ENCODE measurements at places on chromosomes 2 and 18.

DNA sequence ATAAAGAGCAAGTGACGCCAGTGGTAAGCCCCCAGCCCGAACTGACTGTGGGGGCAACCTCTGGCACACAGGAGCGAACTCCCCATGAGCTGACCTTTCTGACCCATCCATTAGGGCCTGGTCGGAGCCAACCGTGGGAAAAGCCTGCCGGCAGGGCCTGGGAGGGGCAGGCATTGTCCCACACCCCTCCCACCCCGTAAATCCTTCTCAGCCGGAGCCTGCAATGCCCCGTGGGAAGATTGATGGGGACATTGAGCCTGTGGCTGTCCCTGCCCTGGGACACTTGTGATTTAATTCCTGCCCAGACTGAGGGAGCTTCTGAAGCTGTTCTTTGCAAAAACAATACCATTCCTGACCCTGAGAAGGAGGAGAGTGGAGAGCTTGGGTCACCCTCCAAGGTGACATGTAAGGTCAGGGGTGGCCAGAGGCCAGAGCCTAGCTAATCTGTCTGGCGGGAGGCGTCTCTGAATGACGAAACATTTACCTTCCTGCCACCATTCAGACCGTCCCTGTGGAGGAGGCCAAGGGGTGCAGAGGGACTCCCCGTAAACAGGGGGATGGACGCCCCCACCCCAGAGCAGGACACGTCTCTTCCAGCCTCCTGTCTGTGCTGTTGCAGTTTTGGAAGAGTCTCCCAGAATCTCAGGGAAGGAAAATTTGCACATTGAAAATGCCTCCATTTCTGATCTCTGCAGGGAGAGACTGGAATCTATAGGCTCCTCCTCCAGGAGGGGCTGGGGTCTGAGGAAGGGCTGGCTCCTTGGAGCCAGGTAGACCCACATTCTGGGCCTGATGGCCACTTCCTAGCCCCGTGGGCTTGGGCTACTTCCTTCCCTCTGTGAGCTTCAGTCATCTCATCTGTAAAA is 51.2 kb upstream of the HS6ST1 start:
- DNase-seq, result no peak

DNA sequence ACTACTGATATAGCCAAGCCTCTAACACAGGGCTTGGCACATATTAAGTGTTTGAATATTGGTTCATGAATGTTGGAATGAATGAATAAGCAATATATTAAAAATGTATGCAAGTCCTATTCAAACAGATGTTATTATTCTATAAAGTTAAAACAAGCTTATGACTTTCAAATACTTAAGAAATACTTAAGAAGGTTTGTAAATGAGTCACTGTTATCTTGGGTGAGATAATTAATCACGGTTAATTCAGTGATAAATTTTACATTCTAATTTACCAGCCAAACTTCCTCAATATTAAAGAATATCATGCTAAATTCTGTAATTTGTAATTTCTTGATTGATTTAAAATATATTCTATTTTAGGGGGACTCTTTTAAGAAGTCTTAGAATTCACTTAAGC is 74.8 kb downstream of the RBMS1 start:
- DNase-seq, result no peak

DNA sequence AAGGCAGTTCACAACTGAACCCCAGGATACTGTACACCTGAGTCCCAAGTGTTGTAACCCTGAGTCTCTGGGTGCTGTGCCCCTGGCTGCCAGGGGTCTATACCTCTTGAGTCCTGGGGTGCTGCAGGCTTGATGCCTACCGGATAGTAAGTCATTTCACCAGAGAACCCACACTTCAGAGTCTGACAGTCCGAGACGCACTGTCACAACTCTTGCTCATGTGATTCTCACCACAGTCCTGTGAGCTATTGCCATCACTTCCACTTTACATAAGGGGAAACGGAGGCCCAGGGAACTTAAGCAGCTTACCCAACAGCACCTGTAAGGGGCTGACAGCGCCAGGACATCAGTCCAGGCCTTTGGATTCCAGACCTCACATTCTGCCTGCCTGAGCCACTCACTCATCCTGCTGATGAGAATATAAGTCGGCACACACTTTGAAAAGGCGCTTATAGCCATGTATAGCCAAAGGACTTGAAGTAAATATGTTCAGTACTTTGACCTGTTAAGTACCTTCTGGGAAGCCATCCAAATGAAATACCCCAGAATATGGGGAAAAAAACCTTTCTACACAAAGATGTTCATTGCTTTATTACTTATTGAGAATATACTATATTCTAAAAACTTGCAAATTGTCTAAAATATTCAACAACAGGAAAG is 180.7 kb upstream of the ID2 start:
- DNase-seq, result no peak

GRCh38 chr2:207103132-207103531 is 62.6 kb downstream of the KLF7 start:
- DNase-seq, result no peak

GRCh38 chr2:119679846-119680245 is 845 bp downstream of the TMEM177 start:
- no peak for DNase-seq

DNA sequence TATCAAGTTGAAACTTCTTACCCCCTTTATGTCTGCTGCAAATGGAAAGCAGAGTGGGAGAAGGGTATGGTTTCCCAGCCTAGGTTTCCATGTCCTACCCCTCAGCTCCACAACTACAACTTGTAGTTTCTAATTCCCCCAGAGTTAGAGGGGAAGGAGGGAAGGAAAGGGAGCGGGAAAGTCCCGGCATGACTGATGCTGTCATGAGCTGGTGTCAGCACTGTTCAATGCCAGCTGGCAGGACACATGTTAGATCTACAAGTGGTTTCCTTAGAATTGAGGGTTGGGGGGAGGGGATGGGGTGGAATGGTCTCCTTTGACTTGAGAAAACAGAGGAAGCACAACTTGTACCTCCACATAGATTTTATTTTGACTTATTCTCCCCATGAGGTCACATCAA is 194.0 kb downstream of the MBD2 start:
- DNase-seq, result no peak

- DNase-seq, result no peak
Observed at GRCh38 chr2:219457784-219458369, 23.2 kb downstream of the SPEG start.

- DNase-seq, result no peak
Observed at GRCh38 chr2:189581354-189582139, 961 bp upstream of the SLC40A1 start.

GRCh38 chr2:66433945-66434678 is 813 bp upstream of the MEIS1 start:
- DNase-seq, result no peak

DNA sequence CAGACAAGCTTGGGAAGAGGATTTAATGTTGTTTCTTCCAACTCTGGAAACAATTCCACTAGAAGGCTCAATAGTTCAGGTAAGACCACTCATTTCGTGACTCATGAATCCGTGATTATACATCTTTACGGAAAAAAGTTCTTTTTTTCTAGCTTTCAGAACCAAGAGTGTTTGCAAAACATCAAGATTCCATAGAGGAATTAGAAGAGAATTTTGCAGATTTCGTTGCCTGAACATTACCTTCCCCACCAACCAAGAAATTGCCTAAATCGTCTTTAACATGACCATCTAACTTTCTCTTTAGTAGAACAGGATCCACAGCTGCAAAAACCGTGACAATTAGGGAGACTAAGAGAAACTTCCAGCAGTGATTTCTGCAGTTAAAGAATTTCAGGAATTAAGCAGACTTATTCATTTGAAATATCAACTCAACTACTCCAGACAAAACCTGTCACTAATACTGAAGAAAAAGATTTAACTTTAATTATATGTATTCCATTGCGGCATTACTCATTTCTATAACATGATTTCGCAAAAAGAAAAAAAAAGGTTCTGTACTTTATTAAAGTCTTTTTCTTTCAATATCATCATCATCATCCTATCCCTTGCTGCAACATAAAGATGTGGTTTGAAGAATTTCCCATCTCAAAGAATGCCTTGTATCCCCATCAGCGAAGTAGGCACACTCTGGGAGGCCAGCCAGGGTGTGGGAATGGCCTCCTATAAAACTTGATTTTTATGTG is 1.9 kb upstream of the NAB1 start:
- no peak for DNase-seq

GRCh38 chr2:233290051-233290845 is 17.4 kb upstream of the SAG start:
- DNase-seq, result no peak

DNA sequence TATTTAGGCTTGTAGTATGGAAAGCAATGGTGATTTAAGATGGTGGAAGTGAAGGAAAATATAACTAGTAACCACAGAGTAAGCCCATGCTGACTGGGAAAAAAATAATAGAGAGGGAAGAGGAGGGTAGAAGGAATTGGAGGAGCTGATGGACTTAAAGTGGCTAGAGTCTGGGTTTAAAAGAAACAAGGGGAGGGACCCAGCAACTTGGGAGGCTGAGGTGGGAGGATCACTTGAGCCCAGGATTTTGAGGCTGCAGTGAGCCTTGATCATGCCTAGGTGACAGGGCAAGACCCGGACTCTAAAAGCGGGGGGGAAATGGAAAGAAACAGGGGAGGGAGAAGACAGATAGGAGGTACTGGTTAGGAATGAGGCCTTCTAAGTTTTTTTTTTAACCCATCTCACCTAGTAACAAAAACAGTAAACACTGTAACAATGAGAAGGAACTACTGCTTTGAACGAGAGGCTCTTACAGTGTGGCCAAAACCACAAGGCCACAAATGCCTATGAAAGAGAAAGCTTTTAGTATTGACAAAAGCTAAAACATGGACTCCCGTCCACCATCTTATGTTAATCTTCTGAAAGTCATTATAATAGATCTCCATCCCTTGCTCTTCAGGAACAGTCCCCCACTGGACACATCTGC is 26.6 kb downstream of the METTL8 start:
- no peak for DNase-seq

DNA sequence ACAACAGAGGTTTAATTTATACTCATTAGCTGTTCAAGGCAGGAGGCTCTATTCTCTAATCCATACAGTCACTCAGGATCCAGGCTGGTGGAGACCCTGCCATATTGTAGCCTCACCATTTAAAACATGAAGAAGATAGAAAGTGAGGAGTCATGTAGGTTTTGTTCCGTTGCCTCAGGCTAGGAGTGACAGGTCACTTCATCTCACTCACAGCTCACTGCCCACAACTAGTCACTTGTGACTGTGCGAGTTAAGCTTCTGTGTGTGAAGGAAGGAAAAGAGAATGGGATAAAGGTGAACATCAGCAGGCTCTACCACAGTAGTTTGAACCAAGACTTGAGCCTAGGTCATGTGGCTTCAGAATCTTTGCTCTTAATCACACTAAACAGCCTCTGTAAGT is 9.0 kb upstream of the IGFBP2 start:
- DNase-seq, result no peak

- DNase-seq, result peak; percentile 36
Observed at GRCh38 chr18:13216711-13217465, 1.7 kb upstream of the LDLRAD4 start.
